HCT116 (cell line): ENCODE measurements at places on chromosomes 4 and X.

DNA sequence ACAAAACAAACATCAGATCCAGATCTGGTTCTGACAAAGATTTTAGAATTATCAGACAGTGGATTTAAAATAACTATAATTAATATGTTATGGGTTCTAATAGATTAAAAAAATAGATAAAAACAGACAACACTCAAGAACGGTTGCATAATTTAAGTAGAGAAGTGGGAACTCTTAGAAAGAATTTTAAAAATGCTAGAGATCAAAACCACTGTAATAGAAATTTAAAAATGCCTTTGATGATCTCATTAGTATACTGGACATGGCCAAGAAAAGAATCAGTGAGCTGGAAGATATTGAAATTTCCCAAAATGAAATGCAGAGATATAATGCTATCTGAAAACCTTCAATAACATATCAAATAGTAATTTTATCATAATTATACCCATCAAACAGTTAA lies 28.3 kb upstream of the DYNLT3 start:
- H3K4me1 ChIP-seq = no peaks in the 10 kb centered on the region
- DNase-seq = no peak
- H3K4me3 ChIP-seq = no peak overlapping the region
- no peaks in the 10 kb centered on the region for H3K36me3 ChIP-seq

DNA sequence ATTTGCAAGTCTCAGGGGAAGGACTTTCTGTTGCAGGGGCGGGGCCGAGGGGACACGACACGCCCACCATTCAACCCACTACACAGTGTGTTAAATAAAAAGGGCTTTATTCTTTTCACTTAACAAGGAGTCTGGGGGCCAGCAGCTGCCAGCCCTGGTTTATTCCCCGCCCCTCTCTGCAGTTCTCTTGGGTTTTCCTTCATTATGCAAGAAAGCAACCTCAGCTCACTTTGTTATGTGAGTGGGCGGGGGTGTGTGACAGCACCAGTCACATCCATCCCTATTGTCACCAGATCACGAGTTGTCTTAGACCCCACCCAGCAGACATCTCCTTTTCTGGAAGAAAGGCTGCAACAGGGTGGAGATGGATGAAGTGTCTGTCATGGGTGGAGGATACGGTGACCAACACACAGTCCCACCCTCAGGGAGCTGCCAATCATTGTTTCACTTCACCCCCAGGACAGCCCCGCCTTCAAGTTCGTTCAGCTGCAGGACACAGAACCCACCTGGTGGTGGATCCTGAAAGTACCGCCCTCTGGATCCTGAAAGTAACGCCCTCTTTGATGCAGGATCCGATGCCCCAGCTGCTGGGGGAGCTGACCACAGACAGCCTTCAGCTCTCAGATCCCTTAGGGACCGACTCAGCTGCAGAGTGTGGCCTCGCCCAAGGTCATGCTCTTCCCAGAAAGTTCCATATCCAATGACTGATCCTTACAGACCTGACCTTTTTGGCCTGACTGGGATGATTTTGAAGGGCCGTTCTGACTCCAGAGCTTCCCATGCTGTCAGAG lies 79.6 kb downstream of the SMIM20 start:
- H3K27ac ChIP-seq = no peak overlapping the region
- peaks cover 11% of the 10 kb centered on the region; the same call in 1 of the 2 replicates for H3K4me1 ChIP-seq
- H3K27me3 ChIP-seq = no peaks in the 10 kb centered on the region

GRCh38 chrX:110045421-110045820 lies 42.5 kb downstream of the TMEM164 start:
- H3K27me3 ChIP-seq = no peaks in the 10 kb centered on the region
- no peak overlapping the region for H3K27ac ChIP-seq
- DNase-seq = no peak
- H3K4me1 ChIP-seq = no peaks in the 10 kb centered on the region
- H3K36me3 ChIP-seq = no peaks in the 10 kb centered on the region

GRCh38 chrX:14934423-14934822 lies 61.2 kb downstream of the MOSPD2 start:
- DNase-seq = no peak
- no peak overlapping the region for H3K4me3 ChIP-seq
- H3K4me1 ChIP-seq = peaks cover 22% of the 10 kb centered on the region

- H3K4me3 ChIP-seq = no peak overlapping the region
- H3K27ac ChIP-seq = no peak overlapping the region
- H3K36me3 ChIP-seq = no peaks in the 10 kb centered on the region
- no peaks in the 10 kb centered on the region for H3K4me1 ChIP-seq
These were observed 33.1 kb downstream of the TET2 start for GRCh38 chr4:105179539-105180401.
